ENCODE measurements at places on chromosomes 1 and 21.
A peak's percentile ranks its signal among the peaks of the same experiment; 100 is the strongest.

- DNase-seq: no peak
These were observed 53.1 kb upstream of the LBR start for GRCh38 chr1:225480825-225481434.

DNA sequence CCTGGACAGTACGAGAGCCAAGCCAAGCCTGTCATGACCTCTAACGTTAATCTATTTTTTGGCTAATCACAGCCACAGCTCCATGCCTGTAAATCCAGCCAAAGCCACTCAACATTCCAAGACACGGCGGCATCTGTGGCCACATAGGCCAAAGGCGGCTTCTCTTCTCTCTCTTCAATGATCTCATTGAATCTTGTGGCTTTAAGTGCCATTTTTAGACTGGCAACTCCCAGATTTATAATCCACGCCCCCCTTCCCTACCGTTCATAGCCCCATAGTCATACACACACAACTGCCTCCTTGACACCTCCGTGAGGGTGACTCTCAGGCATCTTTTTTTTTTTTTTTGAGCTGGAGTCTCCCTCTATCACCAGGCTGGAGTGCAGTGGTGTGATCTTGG lies 5.7 kb upstream of the SELENON start:
- no peak for DNase-seq

GRCh38 chr1:17629460-17629859 lies 90.0 kb downstream of the ARHGEF10L start:
- DNase-seq: no peak

GRCh38 chr1:116878804-116879477 lies 30.8 kb upstream of the PTGFRN start:
- peak; percentile 64 for DNase-seq

GRCh38 chr1:190193508-190194115 lies 284.1 kb downstream of the BRINP3 start:
- no peak for DNase-seq

- DNase-seq: no peak
These were observed 18.6 kb downstream of the PTAFR start for GRCh38 chr1:28157894-28158293.

- no peak for DNase-seq
These were observed 263.5 kb upstream of the PLD5 start for GRCh38 chr1:242787968-242788367.

DNA sequence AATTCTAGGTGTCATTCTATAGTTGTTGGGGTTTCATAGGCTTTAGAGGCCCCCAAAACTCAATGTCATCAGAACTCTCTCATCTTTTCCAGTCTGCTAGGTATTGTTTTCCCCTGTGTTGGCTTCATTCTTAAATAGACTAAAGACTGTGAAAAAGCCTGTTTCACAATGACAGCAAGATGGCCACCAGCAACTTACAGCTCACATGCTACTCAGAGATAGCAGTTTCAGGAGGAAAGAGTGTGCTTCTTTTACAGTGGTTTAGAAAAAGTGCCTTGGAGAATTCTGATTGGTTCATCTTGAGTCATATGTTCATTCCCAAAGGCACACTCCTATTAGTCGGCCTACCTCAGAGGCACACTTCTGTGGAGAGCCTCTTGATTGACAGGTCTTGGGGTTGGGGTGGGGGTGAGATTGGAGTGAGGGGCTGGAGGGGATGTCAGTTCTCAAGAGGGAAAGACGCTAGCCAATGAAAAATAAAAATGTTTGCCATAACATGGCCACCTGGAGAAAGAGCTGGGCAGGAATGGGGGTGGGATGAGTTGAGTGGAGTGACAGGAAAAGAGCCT lies 8.5 kb downstream of the IL23R start:
- no peak for DNase-seq

DNA sequence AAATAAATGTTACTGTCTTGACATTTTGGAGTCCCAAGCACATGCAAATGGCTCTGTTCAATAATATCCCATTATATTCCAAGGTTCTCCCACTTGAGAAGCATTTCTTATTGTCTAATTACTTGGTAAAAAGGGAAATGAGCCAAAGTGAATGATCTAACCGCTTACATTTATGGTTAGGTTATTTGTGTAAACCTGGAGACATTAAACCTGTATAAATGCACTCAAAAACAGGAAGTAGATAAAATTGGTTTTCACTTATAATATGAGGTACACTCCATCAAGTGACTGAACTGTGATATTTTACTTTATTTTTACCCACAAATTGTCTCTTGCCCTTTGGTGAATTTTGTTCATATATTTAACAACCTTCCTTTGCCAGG lies 26.8 kb downstream of the KIF1B start:
- DNase-seq: no peak

DNA sequence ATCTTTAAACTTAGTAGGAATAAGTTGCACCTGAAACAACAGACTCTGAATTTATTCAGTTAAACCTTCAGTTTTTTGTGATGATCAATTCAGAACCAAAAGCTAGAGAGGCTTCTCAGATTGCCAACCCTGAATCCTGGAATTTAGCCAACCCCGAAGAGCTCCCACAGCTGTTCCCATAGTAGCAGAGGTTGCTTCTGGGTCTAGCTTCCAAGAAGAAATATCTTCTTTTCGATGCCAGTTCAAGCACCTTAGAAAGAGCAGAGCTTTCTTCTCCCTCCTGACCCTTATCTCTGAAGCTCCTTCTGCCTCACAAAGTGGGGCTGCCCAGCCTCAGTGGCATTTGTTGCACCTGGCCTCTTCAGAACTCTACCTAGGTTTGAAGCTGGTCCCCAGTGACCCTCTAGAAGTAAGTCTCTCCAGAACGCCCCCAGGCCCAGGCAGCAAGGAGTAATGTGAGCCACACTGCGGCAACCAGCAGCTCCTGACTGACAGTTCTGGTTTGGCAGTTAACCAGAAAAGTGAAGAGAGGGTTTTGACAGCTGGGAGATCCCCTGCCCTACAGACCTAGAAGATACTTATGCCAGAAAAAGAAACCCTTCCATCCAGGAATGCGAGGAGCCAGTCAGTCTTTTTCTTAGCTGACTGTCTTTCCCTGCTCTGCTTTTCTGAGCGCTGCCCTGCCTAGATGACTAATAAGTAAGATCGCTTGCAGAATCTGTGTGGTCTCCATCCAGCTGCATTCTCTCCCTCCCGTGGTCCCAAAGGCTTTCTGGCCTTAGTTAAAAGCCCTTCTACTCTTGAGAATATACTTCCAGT lies 165.9 kb downstream of the ADGRL4 start:
- peak; percentile 70 for DNase-seq

GRCh38 chr1:6923012-6923411 lies 137.8 kb downstream of the CAMTA1 start:
- DNase-seq: no peak

GRCh38 chr1:226548256-226549093 lies at the start of gene STUM:
Gene STUM, plus strand, starts transcription at chr1:226548764. Its CDS starts 141 bp downstream, at chr1:226548905.
- peak; percentile 61 for DNase-seq

- DNase-seq: no peak
These were observed 70.0 kb downstream of the CLCA4 start for GRCh38 chr1:86616871-86617270.
